ENCODE measurements at places on chromosomes 7 and 10.
A peak's percentile ranks its signal among the peaks of the same experiment; 100 is the strongest.

- no peak for DNase-seq
Observed at GRCh38 chr10:8138471-8138870, 84.0 kb downstream of the GATA3 start.

GRCh38 chr10:124285587-124286527 lies 132.9 kb downstream of the OAT start:
- no peak for DNase-seq

GRCh38 chr7:37541810-37542443 lies 93.3 kb upstream of the ELMO1 start:
- DNase-seq = no peak

DNA sequence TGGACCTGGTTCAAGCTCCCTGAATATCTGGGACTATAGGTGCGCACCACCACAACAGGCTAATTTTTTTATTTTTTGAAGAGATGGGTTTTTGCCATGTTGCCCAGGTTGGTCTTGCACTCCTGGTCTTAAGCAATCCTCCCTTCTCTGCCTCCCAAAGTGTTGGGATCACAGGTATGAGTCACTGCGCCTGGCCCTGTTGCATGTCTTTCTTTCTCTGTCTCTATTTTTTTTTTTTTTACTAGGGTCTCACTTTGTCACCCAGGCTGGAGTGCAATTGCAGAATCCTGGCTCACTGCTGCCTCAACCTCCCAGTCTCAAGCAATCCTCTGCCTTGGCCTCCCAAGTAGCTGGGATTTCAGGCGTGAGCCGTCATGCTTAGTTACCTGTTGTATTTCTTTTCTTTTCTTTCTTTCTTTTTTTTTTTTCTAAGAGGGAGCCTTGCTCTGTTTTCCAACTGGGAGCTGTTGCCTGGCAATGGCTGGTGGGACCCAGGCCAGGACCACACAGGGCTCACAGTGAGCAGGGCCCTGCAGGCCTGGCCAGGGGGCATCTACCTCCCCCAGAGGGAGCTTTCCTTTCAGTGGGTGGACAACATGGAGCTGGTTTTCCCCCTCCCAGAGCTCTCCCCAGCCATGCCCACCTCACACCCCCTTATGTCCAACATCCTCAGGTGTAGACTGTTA lies 6.0 kb downstream of the MYL7 start:
- no peak for DNase-seq

- DNase-seq = no peak
Observed at GRCh38 chr10:21314111-21314626, 211.3 kb downstream of the SKIDA1 start.

DNA sequence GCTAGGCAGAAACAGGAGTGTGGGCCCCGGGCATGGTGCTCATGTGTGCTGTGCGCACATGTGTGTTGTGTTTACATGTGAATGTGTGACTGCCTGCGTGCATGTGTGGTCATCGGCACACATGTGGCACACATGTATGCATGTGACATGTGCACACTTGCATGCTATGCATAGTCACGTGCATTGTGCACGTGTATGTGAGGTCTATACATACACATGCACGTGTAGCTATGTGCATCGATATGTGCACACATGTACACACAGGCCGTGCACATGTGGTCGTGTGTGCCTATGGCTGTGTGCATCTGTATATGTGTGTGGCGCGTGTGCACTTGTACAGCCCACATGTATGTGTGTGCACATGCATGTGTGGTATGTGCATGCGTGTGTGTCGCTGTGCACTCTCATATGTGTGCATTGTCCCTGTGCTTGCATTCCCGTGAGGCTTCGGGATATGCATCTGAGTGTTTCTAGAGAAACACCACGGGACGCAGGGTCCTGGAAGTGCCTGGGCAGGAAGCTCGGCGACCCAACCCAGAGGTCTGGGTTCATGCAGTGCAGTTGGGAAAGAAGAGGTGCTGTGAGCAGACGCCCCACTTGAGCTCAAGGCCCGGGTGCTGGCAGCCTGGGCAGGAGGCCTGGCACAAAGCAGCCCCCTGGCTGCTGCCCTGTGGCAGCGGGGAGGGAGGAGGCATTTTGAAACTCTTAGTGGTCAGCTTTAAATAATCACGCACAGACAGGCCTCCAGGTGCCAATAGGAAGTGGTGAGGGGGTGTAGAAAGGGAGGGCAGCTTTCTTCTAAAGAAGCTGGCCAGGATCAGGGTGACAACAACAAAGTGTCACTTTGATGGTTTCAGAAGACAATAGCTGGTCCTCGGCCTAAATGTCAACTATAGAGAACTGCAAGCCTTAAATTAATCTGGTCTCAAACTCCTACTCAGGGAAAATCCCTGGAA lies 410.0 kb upstream of the MGMT start:
- no peak for DNase-seq

DNA sequence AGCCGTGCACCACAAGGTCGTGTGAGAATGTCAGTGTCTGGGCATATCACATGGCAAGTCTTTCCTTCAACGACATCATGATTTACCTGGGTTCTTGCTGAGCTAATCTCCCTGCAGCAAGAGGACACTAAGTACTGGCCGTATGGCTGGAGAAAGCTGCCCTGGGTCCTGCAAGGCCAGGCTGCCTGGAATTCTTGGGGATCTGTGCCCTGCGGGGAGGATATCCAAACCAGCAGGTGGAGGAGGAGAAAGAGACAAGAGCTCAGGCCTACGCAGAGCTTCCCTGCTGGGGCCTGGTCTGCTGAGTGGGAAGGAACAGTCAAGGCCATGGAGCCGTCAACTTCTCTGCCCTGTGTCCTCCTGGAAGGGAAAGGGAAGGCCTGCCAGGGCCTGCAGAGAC lies 552.6 kb downstream of the LRMDA start:
- DNase-seq = no peak

- no peak for DNase-seq
Observed at GRCh38 chr10:111758593-111758992, 425.0 kb downstream of the GPAM start.

- DNase-seq = no peak
Observed at GRCh38 chr7:128203710-128204214, 37.3 kb upstream of the LEP start.

- DNase-seq = peak; percentile 23
Observed at GRCh38 chr7:156777364-156778069, 115.5 kb downstream of the LMBR1 start.

DNA sequence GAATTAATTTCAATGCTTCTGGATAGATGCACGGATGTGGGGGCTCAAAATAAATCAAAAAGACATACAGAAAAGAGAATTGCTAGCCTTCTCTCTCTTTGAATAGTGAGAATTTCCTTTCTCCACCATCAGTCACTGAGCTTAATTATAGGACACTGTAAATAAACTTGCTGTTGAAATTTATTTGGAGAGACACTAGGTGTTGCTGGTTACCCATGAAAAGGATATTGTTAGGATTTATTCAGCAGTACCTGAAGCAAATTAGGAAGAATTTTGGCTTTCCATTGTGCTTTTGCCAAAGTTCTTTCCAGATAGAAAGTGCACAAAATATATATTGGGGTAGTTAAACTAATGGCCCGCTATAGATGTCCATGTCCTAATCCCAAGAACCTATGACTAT lies 27.6 kb downstream of the GCC1 start:
- DNase-seq = no peak

DNA sequence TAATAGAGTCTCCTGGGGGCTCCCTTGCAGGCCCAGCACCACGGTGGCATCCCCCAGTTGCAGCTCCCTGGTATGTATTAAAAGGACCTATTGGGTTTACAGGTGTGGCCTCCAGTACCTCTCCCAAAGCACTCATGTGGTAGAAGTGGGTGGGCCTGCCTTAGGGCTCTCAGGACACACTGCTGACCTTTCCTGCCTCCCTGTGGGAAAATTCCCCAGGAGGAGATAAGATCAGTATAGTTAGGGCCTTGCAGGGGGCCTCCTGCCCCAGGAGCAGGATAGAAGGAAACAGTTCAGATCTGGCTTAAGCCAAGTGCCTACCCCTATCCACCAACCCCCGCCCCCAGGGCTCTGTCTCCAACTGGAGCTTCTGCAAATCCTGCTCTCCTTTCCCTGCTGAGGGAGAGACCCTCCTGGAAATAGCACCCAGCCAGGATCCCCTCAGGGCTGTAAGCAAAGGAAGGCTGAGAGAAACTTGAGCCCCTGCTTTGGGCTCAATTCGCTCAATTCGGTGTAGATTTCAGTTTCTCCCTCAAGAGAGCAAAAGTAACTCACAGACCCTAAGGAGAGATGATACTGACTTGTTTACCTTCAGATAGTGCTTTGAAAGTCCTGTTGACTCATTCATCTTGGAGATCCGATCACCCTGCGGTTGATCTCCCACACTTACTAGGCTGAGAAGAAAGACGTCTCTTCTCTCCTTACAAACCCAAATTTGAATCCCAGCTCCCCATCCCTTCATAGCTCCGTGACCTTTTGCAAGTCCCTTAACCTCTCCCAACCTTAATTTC lies 130.6 kb downstream of the WDR11 start:
- no peak for DNase-seq

- DNase-seq = no peak
Observed at GRCh38 chr7:14886533-14886932, 16.0 kb downstream of the DGKB start.

DNA sequence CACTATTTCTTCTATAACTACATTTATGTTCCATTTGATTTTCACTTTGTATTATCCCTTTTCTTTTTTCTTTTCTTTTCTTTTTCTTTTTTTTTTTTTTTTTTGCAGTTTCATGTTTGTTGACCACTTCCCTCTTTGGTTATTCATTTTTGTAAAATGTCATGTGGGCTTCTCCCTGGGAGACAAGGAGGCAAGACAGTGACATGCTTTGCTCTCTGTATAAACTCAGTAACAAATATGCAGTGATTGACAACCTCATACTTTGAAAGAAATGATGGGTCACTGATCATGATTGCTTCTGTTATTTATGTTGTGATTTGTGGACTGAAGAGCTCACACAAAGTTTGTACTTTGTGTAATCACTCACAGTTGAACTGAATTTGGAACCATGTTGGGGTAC lies 90.2 kb upstream of the ABI1 start:
- no peak for DNase-seq

DNA sequence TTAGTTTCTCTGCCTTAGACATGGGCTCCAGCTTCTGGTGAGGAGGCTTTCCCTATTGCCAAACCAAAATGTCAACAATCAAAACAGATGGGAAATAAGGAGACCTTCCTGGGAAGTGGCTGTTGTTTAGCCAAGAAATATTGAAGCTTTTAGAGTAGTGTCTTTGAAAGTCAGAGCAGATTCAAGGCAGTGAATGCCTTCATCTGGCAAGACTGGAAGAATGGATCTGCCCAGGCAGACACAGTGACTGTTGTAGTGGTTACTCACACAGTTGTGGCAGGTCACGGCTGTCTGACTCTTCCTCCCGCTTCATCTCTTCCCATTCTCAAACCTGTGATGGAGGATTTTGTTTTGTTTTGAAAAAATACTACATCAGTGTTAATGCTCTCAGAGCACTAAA lies 154.1 kb upstream of the ADO start:
- no peak for DNase-seq

- DNase-seq = no peak
Observed at GRCh38 chr10:34955391-34955790, 134.8 kb downstream of the CUL2 start.

DNA sequence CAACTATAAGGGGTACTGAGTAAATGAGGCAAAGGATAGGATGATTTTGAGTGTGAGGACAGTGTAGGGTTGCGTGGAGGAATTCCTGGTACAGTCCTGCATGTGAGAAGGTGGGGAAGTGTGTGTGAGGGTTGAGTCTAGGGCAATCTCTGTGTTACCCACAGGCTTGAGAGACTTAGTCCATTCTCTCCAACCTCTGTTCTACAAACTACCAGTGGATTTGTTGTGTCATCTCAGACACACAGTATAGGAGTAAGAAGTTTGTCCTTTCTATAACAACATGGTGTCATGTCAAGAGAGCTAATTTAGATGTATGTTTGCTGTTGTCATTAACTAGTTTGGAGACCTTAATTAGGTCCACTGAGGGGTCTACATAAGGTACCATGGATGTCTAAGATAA lies 12.5 kb downstream of the PURB start:
- no peak for DNase-seq

GRCh38 chr10:74824184-74824899 lies 2.1 kb upstream of the KAT6B start:
- no peak for DNase-seq

- no peak for DNase-seq
Observed at GRCh38 chr7:66036788-66037187, 38.8 kb upstream of the ASL start.

DNA sequence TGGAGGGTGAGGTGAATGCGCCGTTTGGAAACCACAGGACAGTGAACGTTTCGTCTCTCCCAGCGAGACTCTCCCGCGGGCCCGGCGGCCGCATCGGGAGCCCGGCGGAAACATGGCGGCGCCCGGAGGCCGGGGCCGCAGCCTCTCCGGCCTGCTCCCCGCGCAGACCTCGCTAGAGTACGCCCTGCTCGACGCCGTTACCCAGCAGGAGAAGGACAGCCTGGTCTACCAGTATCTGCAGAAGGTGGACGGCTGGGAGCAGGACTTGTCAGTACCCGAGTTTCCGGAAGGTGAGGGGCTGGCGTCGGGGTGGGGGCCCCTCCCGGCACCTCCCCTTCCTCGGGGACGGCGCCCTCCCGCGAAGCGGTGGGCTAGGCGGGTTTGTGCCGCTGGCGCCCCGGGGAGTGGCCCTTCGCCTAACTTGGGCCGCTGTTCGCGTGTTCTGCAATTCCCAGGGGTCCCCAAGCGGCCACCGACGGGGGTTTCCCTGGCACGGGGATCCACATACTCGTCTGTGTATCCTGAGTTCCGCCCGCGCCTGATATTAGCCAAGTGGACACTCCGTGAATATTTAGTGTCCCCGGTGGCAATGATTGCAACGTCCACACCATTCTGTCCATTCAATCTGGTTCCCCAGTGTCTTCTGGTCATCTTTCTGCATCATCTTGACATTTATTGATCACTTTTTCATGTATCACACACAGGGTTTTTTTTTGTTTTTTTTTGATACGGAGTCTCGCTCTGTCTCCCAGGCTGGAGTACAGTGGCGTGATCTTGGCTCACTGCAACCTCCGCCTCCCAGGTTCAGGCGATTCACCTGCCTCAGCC lies 514 bp downstream of the NHLRC2 start:
- DNase-seq = no peak

All from activated CD8-positive, alpha-beta memory T cell treated with anti-CD3 and anti-CD28 coated beads for 4 hours (primary cell).